Temporal lobe (tissue), 4 donors: ENCODE measurements at places on chromosomes 3 and 15. TPM values are rescaled to one million over a fixed set of nuclear protein-coding genes. Genes with fewer than 3 reads are reported as not detected.

Gene CD86
- total RNA-seq, result 1.2 TPM

Gene GPR27
- 34.2 TPM for total RNA-seq

Gene CCDC33
- total RNA-seq, result 0.25 TPM

Gene POC1A
- 2.5 TPM for total RNA-seq

Gene CLEC3B
- 19.2 TPM for total RNA-seq

Gene CCR2
- total RNA-seq, result 0.25 TPM

Gene CHRD
- total RNA-seq, result 8.6 TPM

Gene AADACL2
- total RNA-seq, result not detected

Gene PLS1
- 1.5 TPM for total RNA-seq
